ENCODE measurements at places on chromosomes 7 and 10. TPM values are rescaled to one million over a fixed set of nuclear protein-coding genes. Genes with fewer than 3 reads are reported as not detected.

- no peaks in the 10 kb centered on the region for H3K36me3 ChIP-seq
- peaks cover 4% of the 10 kb centered on the region for H3K4me1 ChIP-seq
- H3K4me3 ChIP-seq = no peak overlapping the region
- no peak overlapping the region for H3K27ac ChIP-seq
These were observed 155.9 kb downstream of the ATE1 start for GRCh38 chr10:121771966-121772365.

DNA sequence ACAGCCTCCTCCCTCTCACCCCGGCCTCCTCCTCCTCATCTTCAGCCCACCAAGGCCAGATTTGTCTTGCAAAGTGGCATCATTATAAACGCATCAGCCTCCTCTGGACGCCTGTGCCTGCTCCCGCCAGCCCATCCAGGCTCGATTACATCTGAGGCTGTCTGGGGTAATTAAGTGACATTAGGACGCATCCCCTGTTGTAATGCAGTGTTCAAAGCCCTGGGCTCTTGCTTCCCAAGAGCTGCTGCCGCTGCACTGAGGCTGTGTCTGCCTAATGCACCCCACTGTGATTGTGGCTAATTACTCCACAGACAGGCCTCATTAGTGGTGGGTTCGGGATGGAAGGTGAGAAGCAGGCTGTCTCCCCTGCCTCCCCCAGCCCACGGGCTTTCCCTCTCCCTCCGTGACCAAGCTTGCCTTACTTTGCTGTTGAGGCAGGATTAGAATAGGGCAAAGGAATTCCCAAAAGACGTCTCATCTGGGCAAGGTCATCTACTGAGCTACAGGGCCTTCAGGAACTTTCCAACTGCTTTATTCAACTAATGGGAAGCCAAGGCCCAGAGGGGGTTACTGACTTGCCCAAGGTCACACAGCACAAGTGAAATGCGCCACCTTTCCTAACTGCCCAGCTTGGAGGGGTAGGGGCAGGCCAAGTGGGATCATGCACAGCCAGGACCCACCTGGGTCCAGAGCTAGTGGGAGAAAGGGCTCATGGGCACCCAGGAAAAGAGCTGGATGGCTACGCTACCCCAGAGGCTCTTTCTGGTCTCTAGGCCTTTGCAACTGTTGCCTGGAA, 66.2 kb upstream of the PCBD1 start:
- H3K4me3 ChIP-seq = no peak overlapping the region
- peaks cover 34% of the 10 kb centered on the region for H3K27me3 ChIP-seq
- no peak for DNase-seq
- H3K27ac ChIP-seq = no peak overlapping the region
- H3K36me3 ChIP-seq = no peaks in the 10 kb centered on the region

- no peaks in the 10 kb centered on the region for H3K36me3 ChIP-seq
- H3K27me3 ChIP-seq = peaks cover 10% of the 10 kb centered on the region
- peak overlapping the region; percentile 52 for H3K4me3 ChIP-seq
- H3K4me1 ChIP-seq = peaks cover 2% of the 10 kb centered on the region
- H3K27ac ChIP-seq = no peak overlapping the region
These were observed 863 bp downstream of the ST8SIA6 start for GRCh38 chr10:17453373-17454091.

Gene PRPS1L1
- total RNA-seq = not detected

DNA sequence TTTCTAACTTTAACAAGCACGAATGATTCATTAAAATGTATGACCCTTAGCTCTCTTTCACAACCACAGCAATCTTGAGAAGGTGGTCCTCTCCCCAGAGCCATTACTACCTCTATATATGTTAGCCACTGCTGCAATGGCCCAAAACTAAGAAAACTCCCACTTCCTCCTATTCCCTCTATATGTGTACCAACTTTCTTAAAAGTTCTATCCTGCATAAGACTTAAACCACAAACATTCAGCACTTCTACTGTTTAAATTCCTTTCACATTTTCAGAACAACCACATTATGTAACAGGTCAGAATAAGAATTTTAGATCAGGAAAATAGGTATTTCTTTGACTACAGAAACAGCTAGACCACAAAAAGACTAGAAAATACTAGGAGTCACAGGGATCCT, 36.2 kb downstream of the WASL start:
- no peaks in the 10 kb centered on the region for H3K27me3 ChIP-seq
- H3K4me3 ChIP-seq = no peak overlapping the region
- H3K27ac ChIP-seq = no peak overlapping the region
- H3K36me3 ChIP-seq = peaks cover 4% of the 10 kb centered on the region
- DNase-seq = peak; percentile 69

Gene TMEM229A
- total RNA-seq = not detected

Gene DYNC1I1
- total RNA-seq = not detected

DNA sequence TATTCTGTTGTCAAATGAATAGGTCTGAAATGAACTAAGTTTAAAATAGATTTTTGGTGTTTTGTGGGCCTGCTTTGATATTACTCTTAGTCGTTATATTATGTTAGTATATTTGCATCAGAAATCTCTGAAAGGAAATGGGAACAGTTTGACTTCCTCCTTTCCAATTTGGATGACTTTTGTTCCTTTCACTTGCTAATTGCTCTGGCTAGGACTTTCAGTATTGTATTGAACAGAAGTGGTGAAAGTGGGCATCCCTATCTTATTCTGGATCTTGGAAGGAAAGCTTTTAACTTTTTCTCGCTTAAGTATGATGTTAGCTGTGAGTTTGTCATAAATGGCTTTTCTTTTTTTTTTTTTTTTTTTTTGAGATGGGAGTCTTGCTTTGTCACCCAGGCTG, 273.6 kb upstream of the DKK1 start:
- no peaks in the 10 kb centered on the region for H3K4me1 ChIP-seq
- DNase-seq = no peak
- H3K27ac ChIP-seq = no peak overlapping the region
- no peaks in the 10 kb centered on the region for H3K36me3 ChIP-seq

Gene NME8
- not detected for total RNA-seq

DNA sequence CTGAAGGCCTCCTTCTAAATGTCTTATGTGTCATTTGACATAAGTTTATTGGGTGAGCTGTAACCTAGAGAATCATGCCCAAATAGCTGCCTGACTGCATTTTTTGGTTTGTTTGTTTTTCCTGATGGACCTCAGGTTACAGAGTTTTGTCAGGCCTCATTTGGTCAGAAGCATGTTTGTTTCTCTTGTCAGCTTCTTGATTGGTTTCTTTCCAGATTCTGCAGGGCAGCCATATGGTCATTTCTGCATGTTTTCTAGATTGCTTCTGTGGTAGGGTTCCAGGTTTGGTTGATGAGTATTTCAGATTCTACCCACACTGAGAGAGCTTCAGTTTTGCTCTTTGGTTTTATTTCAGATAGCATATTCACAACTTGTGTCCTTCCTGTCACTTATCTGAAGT, 28.0 kb downstream of the GLCCI1 start:
- peak; percentile 30 for DNase-seq
- H3K4me3 ChIP-seq = no peak overlapping the region
- no peak overlapping the region for H3K27ac ChIP-seq
- H3K36me3 ChIP-seq = no peaks in the 10 kb centered on the region

Gene DMBT1
- total RNA-seq = not detected

DNA sequence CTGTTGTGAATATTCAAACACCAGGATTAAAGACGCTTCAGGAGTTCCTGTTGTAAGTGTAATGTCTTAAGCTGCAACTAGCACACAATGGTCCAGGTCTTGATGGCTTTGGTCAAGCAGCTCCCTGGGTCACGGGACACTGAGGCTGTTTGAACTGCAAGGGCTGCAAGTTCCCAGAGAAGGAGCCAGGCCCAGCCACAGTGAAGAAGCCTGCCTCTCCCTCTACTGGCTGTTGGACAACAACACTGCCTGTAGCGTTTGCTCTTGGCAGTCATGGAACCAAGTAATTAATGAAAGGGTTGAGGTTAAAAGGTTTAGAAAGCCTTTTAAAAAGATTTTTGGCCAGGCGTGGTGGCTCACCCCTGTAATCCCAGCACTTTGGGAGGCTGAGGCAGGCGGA, 31.9 kb upstream of the GUSB start:
- H3K27ac ChIP-seq = no peak overlapping the region
- no peaks in the 10 kb centered on the region for H3K36me3 ChIP-seq
- H3K4me1 ChIP-seq = 0 out of 2 replicates have a peak, but pooled peaks cover 4% of the 10 kb centered on the region
- no peaks in the 10 kb centered on the region for H3K27me3 ChIP-seq
- no peak overlapping the region for H3K4me3 ChIP-seq

DNA sequence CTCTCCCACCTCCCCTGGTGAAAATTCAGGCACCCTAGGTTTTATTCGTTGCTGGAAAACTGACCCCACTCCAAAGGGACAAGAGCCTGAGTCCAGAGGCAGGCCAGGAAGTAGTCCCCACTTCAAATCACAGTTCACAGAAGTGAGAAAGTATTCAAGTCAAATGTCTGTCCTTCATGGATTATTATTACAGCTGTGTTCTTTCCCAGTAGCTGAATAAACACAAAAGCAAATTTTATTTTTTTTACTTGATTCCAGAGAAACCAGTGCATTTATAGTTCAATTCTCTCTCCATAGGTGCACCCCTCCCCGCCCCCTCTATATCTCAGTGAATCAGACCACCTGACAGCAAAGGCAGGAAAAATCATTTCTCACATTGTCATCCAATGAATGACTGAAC, 113.8 kb upstream of the COL1A2 start:
- no peaks in the 10 kb centered on the region for H3K36me3 ChIP-seq
- no peak overlapping the region for H3K27ac ChIP-seq
- peaks cover 4% of the 10 kb centered on the region for H3K27me3 ChIP-seq

DNA sequence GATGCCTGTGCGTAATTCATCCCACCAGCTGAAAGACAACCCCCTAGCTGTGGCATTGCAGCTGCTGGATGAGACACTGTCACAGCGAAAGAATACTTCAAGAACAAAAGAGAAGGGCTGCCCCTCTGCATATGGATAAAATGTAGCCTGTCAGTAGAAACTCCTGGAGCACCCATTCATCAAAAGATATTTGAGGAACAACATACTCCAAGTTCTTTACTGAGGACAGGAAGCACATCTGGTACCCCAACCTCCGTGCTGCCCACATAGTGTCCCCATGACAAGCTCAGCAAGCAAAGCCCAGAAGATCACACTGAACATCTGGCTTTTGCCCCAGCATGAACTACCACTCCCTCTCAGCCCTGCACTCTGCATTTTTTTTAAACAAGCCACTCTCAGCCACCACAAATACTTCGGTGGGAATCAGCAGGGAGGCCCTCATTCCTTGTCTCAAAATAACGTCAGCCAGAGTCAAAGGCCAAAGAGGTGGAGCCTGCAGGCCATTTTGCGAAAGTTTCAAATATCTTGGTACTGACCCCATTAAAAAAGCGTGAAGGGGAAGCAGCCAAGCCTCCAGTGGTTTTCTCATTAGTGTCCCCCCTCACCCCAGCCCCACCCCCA, 1.7 kb downstream of the CREB3L2 start:
- no peaks in the 10 kb centered on the region for H3K27me3 ChIP-seq
- peak overlapping the region; percentile 85 for H3K4me3 ChIP-seq
- peak; percentile 98 for DNase-seq
- peaks cover 2% of the 10 kb centered on the region for H3K36me3 ChIP-seq
- H3K4me1 ChIP-seq = peaks cover 8% of the 10 kb centered on the region

DNA sequence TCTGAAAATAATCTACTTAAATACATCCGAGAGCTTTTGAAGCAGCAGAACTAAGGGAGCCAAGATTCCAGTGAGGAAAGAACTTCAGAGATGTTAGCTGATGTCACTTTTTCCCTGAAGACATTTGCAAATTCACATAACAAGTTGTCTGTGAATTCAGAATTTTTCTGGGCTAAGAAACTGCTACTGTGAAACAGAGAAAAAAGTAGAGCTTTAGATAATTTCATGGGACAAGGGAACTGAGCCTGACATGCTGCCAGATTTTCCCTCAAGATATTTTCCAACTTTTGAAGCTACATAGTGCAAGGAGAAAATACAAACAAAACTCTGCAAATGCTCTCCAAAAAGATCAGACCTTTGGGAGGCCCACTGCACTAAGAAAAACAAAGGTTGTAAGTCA, 484.2 kb downstream of the ANKRD7 start:
- H3K36me3 ChIP-seq = no peaks in the 10 kb centered on the region
- H3K4me3 ChIP-seq = no peak overlapping the region
- H3K27ac ChIP-seq = no peak overlapping the region
- no peaks in the 10 kb centered on the region for H3K4me1 ChIP-seq
- DNase-seq = no peak
- no peaks in the 10 kb centered on the region for H3K27me3 ChIP-seq

Gene NACAD
- 0.56 TPM for total RNA-seq

DNA sequence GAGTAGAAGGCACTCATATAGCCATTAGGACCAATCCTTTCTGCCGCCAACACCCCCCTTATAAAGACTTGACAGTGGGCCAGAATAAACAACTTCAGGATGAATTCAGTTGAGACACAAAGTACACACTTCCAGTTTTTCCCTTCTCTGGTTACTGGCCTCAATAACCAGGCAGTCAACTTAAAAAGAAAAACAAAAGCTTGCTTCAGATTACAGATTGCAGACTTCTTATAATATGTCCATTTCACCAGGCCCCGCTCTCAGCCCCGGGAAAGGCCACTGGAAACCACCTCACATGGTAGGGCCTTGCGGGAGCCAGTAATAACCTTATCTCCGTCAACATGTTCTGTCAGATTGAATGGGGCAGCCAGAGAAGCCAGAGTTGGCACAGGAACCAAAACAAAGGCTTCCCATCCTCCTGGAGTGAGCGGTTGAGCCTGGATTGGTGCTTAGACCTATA, 108.8 kb downstream of the EGFR start:
- no peak overlapping the region for H3K4me3 ChIP-seq
- H3K4me1 ChIP-seq = peaks cover 51% of the 10 kb centered on the region
- peak overlapping the region; percentile 95 for H3K27ac ChIP-seq
- DNase-seq = peak; percentile 85

- no peak for DNase-seq
- H3K4me3 ChIP-seq = no peak overlapping the region
- no peaks in the 10 kb centered on the region for H3K36me3 ChIP-seq
- H3K27ac ChIP-seq = no peak overlapping the region
These were observed 154.0 kb downstream of the CAMK1D start for GRCh38 chr10:12503311-12503710.

DNA sequence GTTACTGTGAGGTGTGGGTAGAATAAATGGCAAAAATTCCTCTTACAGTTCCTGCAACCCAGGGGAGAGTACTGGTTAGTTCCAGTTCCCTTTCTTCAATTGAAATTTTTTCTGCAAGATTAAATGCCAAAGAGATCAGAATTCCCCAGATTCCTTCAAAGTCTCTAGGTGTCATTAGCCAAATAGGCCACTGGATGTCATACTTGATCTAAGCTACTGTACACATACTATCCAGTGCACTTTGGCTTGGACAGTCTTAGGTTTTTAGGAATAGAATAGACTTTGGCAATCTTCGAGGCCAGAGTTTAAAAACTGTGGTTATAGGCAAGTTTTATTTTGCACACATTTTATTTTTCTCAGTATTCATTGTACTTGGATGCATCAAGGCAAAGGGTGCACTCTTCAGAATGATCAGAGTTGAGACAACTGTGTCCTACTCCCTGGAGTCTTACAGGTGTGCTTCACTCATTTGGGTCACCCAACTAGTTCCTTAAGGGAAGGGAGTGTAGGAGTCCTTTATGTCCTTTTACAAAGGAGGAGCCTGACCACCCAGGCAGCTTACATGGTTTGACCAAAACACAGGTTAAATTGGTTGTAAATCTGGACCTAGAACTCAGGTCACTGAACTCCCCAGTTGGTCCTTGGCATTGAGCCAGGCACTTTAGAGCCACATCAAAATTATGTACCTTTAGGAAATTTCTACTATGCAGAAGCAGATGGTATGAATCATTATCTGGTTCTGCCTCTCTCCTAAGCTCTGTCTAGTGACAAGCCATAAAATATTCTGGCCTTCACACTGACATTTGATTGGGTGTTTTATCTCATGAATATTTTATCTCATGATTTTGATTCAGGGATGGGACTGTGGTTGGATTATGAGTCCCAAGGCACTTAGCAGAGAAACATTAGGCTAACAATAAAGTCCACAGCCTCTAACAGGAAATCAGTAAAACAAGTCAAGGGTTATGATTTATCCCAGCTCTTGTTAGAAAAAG, 49.5 kb downstream of the ASAH2B start:
- no peaks in the 10 kb centered on the region for H3K4me1 ChIP-seq
- peaks cover 2% of the 10 kb centered on the region for H3K27me3 ChIP-seq
- DNase-seq = peak; percentile 42
- no peak overlapping the region for H3K4me3 ChIP-seq
- H3K27ac ChIP-seq = no peak overlapping the region

All from IMR-90 (cell line).